ENCODE measurements at places on chromosomes 6 and 20.

DNA sequence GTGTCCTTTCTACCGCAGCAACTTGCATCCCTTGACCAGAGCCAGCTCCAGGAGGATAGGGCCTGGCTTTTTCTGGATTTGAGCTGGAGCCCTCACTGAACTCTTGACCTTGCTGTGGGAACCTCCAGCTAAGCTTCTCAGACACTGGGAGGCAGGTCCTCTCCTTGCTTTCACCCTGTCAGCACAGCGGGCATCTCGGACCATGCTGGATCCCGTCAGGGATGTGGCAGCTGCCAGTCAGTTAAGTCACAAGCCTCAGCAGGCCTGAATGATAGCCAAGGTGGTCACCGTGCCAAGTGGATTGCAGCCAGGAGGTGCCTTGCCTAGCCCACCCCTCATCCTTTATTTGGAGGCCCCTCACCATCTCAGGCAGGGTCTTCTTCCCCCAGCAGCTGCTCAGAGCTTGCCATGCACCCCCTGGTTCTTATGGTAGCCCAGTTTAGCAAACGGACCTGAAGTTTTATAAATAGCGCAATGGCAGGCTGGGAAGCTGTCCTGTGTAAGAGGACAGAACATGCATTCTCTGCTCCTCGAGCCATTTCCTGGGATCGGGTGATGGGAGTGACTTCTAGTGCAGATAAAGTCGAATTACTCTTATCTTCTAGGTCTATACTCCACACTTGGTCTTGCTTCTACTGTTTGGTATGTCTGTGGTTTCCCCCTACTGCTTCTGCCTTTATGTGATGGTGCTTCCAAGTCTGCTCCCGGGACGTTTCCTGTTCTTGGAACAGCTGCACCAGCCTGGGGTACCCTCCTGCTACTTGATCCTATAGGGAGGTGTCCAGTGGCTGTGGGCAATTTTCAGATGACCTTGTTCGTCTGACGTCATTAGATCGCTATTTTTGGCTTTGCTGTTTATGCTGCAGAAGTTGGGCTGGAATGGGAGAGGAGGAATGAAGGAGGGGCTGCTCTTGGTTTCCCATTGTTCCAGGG, 7.1 kb upstream of the MYLK2 start:
- DNase-seq, result no peak

DNA sequence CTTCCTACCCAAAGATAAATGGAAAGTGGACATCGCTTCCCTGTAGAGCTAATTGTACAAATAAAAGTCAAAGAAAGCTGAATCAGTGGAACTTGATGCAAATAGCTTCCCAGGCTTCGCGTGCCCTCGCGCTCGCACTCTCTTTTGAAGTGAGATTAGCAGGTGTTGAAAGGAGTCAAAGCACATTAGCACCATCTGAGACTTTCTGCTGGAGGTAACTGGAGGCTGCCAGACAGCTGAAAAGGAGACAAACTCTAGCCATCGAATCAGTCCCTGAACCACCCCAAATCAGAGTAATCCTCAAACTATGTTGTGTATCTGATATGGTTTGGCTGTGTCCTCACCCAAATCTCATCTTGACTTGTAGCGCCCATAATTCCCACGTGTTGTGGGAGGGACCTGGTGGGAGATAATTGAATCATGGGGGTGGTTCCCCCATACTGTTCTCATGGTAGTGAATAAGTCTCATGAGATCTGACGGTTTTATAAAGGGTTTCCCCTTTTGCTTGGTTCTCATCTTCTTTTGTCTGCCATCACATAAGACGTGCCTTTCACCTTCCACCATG, 23.7 kb downstream of the SULF2 start:
- no peak for DNase-seq

DNA sequence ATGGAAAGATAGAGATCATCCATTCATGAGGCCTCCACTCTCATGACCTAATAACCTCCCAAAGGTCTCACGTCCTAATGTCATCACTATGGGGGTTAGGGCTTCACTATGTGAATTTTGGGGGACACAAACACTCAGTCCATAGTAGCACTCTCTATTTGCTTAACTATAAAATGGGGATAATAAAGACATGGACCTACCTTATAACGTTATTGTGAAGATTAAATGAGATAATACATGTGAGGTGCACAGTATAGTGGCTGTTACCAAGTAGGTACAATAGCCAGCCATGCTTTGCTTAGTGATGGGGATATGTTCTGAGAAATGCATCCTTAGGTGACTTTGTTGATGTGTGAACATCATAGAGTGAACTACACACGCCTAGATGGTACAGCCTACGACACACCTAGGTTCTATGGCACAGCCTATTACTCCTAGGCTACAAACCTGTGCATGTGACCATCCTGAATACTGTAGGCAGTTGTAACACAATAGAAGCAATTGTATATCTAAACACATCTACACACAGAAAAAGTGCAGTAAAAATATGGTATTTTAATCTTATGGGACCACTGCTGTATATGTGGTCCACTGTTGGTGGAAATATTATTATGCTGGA, 39.7 kb downstream of the PPP1R14C start:
- DNase-seq, result no peak

DNA sequence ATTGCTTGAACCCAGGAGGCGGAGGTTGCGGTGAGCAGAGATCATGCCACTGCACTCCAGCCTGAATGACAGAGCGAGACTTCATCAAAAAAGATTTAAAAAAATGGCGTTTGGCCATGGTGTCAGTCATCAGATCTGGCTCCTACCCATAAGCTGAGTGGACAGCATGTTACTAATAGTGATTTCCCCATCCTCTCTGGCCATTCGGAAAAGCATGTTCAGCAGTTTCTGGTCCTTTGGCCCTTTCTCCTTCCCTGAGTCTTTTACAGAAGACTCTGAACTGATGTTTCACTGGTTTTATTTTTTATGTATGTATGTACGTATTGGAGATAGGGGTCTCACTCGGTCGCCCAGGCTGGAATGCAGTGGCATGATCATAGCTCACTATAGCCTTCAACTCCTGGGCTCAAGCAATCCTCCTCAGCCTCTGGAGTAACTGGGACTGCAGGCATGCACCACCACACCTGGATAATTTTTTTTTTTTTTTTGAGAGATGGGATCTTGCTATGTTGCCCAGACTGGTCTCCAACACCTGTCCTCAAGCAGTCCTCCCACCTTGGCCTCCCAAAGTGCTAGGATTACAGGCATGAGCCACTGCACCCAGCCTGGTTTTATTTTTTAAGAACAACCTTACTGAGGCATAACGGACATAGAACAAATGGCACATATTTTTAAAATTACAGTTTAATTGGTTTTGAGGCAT, 84.2 kb upstream of the CNKSR3 start:
- no peak for DNase-seq

DNA sequence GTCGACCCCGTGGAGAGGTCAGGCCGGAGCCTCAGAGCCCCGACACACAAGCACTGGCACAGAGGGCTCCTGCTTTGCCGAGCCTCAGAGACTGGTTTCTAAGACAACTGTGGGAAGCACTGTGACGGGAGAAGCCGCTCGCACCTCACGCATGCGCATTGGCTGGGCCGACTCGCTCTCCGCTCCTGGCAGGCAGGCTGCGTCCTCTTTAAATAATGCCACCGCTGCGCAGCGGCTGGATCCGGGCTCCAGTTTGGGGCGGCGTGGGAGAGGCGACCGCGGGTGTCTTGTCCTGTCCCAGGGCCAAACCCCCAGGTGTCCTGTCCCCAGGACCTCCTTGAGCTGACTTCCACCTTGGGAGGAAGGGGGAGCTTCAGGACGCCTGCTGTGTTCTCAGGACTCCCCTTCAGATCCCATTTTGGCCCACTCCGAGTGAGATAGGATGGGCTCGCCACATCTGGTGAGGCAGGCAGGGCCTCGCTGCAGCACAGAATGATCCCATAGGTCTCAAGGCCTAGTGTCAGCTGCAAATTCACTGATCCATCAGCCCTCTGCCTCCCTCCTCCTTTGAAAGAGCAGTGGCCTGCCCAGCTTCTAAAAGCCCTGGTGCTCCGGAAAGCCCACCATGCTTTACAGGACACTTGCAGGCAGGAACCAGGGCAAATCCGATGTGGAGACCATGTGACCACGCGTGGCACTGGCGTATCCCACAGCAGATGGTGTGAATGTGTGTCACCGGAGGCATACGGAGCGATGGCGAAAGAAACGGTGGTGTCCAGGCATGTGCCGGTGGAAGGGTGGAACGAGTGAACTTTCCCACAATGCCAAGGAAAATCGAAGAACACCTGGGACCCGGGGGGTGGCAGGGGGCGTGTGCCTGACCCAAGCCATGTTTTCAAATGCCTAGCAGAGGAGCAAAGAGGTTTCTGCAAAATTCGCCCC, 169.3 kb upstream of the ZNF337 start:
- DNase-seq, result peak; percentile 46

DNA sequence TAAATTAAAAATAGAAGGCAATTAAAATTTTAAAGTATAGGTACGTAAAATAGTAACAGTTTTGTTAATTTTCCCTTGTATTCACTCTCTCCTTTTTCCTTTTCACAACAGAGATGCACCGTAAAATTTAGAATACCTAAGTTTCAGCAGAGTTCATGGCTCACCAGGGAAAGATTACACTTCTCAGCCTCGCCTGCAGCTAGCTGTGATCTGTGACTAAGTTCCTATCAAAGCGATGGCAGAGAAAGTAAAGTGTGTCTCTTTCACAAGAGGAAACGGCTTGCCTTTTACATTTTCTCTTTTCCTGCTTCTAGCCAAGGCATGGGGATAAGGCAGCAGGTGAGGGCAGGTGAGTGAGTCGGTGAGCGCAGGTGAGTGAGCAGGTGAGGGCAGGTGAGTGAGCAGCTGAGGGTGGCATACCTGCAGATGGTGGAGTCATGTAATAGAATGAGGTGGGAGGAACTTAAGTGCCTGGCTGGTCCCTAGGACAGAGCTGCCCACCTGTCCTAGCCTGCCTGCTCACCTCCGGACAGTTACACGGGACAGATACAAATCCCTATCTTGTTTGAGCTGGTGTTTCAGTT, 30.9 kb downstream of the ZFP64 start:
- DNase-seq, result no peak

GRCh38 chr20:25071734-25072133, 10.2 kb downstream of the VSX1 start:
- DNase-seq, result no peak

- peak; percentile 86 for DNase-seq
Observed at GRCh38 chr20:36460648-36461599, 80.4 kb upstream of the MYL9 start.

- no peak for DNase-seq
Observed at GRCh38 chr6:73088138-73088813, 137.0 kb downstream of the KHDC1L start.

- no peak for DNase-seq
Observed at GRCh38 chr6:31781244-31782125, 4.4 kb upstream of the VWA7 start.

DNA sequence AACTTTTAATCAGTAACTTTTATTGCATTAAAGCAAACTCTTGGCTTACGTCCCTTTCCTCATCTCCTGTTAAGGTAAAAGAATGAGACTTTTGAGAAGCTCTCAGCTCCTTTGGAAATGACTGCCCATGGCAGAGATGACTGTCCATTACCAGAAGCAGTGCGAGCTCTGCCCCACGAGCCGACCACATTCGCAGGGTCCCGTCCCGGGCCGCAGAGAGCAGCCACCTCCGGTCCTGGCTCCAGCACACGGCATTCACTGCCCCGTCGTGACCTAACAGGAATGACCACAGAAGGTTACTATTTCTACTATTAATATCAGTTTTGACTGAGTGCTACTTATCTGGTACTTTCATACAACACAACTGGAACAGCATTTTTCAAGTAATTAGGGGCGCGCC, 63.4 kb downstream of the WDR27 start:
- no peak for DNase-seq

DNA sequence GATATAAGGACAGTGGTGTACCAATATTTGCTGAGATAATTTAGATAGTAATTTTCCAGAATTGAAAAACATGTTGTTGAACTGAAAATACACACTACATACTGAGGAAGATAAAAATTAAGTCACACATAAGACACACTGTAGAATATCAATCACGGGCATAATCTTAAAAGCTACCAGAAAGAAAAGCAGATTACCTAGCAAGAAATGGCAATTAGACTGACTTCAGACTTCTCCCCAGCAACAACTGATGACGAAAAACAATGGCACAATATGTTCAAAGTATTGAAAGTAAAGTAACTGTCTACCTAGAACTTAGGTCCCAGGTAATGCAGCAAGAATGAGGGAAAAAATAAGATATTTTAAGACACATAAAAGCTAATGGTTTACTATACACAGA, 46.5 kb downstream of the NOL7 start:
- no peak for DNase-seq

DNA sequence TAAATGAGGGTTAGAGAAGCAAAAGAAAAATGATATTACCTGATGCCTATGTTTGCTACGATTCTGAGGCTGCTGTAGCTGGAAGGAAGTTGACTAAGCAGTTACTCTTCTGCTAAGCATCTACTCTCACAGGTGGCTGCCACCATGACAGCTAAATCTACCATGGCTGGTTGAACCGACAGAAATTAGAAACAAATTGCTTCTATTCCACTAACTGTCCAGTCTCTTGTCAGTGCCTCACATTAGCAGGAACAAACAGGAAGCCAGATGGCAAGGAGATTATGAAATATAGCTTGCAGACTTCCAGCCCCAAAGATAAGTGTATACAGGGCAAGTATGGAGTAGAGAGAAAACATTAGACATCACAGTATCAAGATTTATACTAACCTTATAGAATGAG, 59.4 kb upstream of the TMEM200A start:
- DNase-seq, result no peak

GRCh38 chr6:39062014-39062740, 13.6 kb downstream of the GLP1R start:
- no peak for DNase-seq

DNA sequence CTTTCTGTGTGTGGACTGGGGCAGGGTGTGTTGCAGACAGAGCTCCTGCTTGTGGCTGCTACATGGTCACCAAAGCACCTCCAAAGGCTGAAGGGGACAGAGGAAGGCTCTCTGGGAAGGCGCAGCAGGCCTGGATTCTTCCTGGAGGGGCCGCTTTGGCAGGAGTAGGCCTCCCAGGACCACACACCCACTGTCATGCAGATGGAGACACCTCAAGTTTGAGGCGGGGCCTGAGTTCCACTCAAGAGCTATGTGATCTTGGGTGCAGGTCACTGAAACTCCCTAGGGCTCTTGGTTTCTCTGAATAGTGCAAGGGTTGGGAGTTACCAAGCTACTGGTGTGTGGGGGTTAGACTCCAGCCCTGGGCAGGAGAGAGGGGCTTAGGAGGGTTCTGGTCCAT, 27.9 kb downstream of the EFCAB8 start:
- no peak for DNase-seq

DNA sequence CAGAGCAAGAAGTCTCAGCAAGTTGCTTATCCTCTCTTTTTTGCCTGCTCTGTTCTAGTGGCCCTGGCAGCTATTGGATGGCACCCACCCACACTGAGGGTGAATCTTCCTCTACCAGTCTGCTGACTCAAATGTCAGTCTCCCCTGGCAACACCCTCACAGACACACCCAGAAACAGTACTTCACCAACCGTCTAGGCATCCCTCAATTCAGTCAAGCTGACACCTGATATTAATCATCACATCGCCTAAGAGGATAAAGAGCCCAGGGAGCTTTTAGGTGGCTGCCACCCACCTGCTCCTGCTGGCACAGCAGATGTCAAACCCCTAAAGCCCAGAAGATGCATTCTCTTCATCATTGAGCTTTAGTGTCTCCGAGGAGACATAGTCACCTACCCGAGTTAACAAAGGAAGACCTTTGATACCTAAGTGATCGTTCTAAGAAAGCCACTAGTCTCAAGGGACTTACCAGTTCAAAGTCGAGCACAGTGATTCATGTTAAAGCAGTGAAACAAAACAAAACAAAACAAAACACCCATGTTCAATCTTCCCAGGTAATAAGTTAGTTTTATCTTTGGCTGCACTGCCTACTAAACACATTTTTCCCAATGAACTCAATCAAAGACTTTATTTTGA, 97.7 kb upstream of the KCNQ5 start:
- DNase-seq, result no peak

Data from stimulated activated CD4-positive, alpha-beta T cell treated with anti-CD3 and anti-CD28 coated beads, Interleukin-1b, Interleukin-23, amount 100 ng/mL, for 1 hour (primary cell).